ENCODE measurements at places on chromosomes 5 and 9.

DNA sequence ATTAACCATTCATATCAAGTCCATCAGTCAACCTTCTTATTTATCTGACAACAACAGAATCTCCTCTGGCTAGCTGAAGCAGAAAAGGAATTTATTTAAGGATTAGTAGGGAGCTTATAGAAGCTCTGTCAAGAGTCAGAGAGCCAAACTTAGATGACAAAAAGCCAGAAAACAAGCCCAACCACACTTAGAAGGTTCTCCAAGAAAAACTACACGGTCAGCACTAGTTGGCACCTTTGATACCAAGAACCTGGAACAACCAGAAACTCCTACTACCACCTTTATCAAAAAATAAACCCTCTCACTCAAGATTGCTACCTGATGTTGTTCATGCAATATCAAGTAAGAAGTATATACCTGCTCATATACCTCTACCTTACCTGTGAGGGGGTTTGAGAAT lies 36.9 kb downstream of the RANBP6 start:
- no peak for DNase-seq
- no peaks in the 10 kb centered on the region for H3K4me1 ChIP-seq
- H3K36me3 ChIP-seq = no peaks in the 10 kb centered on the region
- H3K4me3 ChIP-seq = no peak overlapping the region
- no peak overlapping the region for H3K27ac ChIP-seq

- no peaks in the 10 kb centered on the region for H3K36me3 ChIP-seq
- H3K4me3 ChIP-seq = no peak overlapping the region
- DNase-seq = no peak
- no peaks in the 10 kb centered on the region for H3K4me1 ChIP-seq
Observed at GRCh38 chr9:69627281-69627680, 44.9 kb downstream of the APBA1 start.

DNA sequence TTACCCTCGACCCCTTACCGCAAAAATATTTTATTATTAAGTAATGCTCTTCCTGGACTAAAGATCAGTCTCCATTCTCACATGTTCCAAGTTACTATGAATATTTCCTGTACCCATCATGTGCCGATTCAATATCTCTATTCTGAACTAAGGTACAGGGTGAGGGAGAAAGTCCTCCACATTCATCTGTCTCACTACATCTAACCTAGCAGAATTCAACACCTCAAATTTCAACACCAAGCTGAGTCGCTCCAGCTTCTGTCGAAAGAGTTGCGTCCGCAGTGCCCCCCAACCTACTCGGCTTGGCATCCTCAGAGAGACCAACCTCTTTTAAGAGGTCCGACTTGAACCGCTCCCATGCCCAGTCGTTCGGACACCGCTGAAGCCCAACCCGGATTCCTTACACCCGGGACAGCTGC lies 1.0 kb downstream of the CERT1 start:
- H3K27ac ChIP-seq = peak overlapping the region; percentile 76
- no peak for DNase-seq
- peaks cover 3% of the 10 kb centered on the region for H3K36me3 ChIP-seq
- peaks cover 7% of the 10 kb centered on the region for H3K4me1 ChIP-seq
- H3K4me3 ChIP-seq = peak overlapping the region; percentile 73
- H3K27me3 ChIP-seq = no peaks in the 10 kb centered on the region

GRCh38 chr9:76720245-76720644 lies 44.0 kb upstream of the PCA3 start:
- no peak for DNase-seq
- H3K36me3 ChIP-seq = no peaks in the 10 kb centered on the region
- no peaks in the 10 kb centered on the region for H3K4me1 ChIP-seq
- H3K27me3 ChIP-seq = no peaks in the 10 kb centered on the region
- H3K27ac ChIP-seq = no peak overlapping the region
- H3K4me3 ChIP-seq = no peak overlapping the region

DNA sequence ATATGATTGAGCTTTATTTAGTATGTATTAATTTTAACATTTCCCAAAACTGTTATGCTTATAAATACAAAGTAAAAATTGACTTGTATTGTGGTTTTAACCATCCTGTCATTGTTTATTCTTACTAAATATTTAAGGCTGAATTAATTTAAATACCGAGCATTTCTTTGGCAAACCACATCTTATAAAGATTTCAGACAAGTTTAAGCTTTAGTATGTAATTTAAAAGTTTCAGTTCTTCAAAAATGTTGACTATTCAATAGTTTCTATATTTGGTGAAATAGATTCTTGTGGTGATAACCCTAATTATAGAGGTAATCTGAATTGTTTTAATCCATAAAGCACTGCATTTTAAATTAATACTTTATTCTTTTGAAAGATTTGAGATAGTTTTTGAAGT lies 65.5 kb downstream of the CCNH start:
- no peaks in the 10 kb centered on the region for H3K4me1 ChIP-seq
- no peak overlapping the region for H3K4me3 ChIP-seq
- DNase-seq = no peak
- H3K27ac ChIP-seq = no peak overlapping the region
- no peaks in the 10 kb centered on the region for H3K27me3 ChIP-seq

- H3K36me3 ChIP-seq = no peaks in the 10 kb centered on the region
- H3K27me3 ChIP-seq = peaks cover 35% of the 10 kb centered on the region
- H3K4me1 ChIP-seq = peaks cover 7% of the 10 kb centered on the region
- no peak overlapping the region for H3K4me3 ChIP-seq
- H3K27ac ChIP-seq = no peak overlapping the region
Observed at GRCh38 chr9:136974817-136975535, 2.3 kb upstream of the PTGDS start.

- no peak for DNase-seq
- H3K27ac ChIP-seq = no peak overlapping the region
- no peaks in the 10 kb centered on the region for H3K4me1 ChIP-seq
- H3K27me3 ChIP-seq = no peaks in the 10 kb centered on the region
- no peaks in the 10 kb centered on the region for H3K36me3 ChIP-seq
- H3K4me3 ChIP-seq = no peak overlapping the region
Observed at GRCh38 chr5:60538955-60539866, 160.8 kb downstream of the DEPDC1B start.

- no peaks in the 10 kb centered on the region for H3K27me3 ChIP-seq
- H3K27ac ChIP-seq = no peak overlapping the region
- H3K36me3 ChIP-seq = no peaks in the 10 kb centered on the region
- DNase-seq = no peak
Observed at GRCh38 chr5:22531986-22532385, 321.2 kb downstream of the CDH12 start.

- H3K36me3 ChIP-seq = no peaks in the 10 kb centered on the region
- H3K27me3 ChIP-seq = no peaks in the 10 kb centered on the region
- no peaks in the 10 kb centered on the region for H3K4me1 ChIP-seq
- no peak overlapping the region for H3K4me3 ChIP-seq
- no peak overlapping the region for H3K27ac ChIP-seq
Observed at GRCh38 chr5:171476701-171477100, 57.3 kb downstream of the FGF18 start.

DNA sequence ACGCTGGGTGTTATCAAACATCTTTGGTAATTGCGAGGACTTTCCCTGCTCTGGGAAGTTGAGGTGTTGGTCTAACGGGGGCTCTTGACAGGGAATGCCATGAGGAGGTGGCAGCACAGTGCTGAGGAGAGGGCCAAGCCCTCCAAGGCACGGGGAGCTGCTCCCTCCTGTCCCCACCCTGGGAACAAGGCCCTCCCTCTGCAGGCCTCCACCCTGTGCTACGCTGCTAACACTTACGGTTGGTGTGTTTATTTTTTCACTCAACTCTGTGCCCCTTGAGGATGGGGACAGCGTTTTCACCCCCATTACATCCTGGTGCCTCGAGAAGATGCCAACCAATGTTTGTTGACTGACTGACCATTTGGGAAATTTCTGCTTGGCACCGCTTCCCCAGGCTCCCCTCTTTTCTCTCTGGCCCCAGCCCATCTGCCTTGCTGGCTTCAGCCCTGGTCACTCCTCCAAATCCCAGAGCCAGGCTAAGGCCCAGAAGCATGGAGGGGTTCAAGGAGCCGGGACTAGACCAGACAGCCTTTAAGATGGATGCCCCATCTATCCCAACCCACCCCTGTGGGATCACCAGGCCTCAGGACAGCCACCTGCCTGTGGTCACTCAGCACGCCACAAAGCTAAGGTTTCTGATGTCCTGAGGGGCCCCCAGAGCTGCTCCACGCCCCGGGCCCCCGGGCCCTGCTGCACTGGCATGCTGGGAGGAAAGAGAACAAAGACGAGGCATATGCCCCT lies 125.7 kb downstream of the BARX1 start:
- H3K4me1 ChIP-seq = no peaks in the 10 kb centered on the region
- no peak for DNase-seq
- peaks cover 3% of the 10 kb centered on the region for H3K27me3 ChIP-seq
- H3K36me3 ChIP-seq = no peaks in the 10 kb centered on the region
- no peak overlapping the region for H3K27ac ChIP-seq

GRCh38 chr9:74804018-74804385 lies 83.7 kb downstream of the TRPM6 start:
- DNase-seq = no peak
- H3K27me3 ChIP-seq = no peaks in the 10 kb centered on the region
- H3K36me3 ChIP-seq = no peaks in the 10 kb centered on the region
- no peak overlapping the region for H3K27ac ChIP-seq
- H3K4me1 ChIP-seq = peaks cover 17% of the 10 kb centered on the region

GRCh38 chr9:108439947-108440346 lies 415.8 kb downstream of the ACTL7B start:
- H3K27ac ChIP-seq = no peak overlapping the region
- peaks cover 16% of the 10 kb centered on the region for H3K27me3 ChIP-seq
- no peak for DNase-seq
- H3K36me3 ChIP-seq = no peaks in the 10 kb centered on the region

GRCh38 chr5:14257995-14258403 lies 114.9 kb downstream of the TRIO start:
- no peak for DNase-seq
- H3K4me3 ChIP-seq = no peak overlapping the region
- peaks cover 2% of the 10 kb centered on the region for H3K36me3 ChIP-seq
- H3K4me1 ChIP-seq = no peaks in the 10 kb centered on the region
- no peak overlapping the region for H3K27ac ChIP-seq

GRCh38 chr5:88756953-88757352 lies 126.0 kb downstream of the MEF2C start:
- no peak overlapping the region for H3K27ac ChIP-seq
- no peak for DNase-seq
- no peak overlapping the region for H3K4me3 ChIP-seq
- H3K36me3 ChIP-seq = peaks cover 59% of the 10 kb centered on the region
- no peaks in the 10 kb centered on the region for H3K27me3 ChIP-seq
- H3K4me1 ChIP-seq = no peaks in the 10 kb centered on the region

All from SJCRH30 (cell line).